GM04504 (cell line): ENCODE measurements at places on chromosomes 2 and 18.

GRCh38 chr2:88568179-88568578 is 59.1 kb downstream of the EIF2AK3 start:
- DNase-seq, result no peak

- DNase-seq, result no peak
Observed at GRCh38 chr18:50803592-50803991, 16.2 kb downstream of the MRO start.

GRCh38 chr2:47334356-47335136 is 68.4 kb upstream of the MSH2 start:
- no peak for DNase-seq

GRCh38 chr2:111522231-111522768 is 361.7 kb downstream of the ANAPC1 start:
- DNase-seq, result peak; percentile 21

GRCh38 chr18:65365245-65365980 is 385.4 kb upstream of the CDH7 start:
- no peak for DNase-seq

DNA sequence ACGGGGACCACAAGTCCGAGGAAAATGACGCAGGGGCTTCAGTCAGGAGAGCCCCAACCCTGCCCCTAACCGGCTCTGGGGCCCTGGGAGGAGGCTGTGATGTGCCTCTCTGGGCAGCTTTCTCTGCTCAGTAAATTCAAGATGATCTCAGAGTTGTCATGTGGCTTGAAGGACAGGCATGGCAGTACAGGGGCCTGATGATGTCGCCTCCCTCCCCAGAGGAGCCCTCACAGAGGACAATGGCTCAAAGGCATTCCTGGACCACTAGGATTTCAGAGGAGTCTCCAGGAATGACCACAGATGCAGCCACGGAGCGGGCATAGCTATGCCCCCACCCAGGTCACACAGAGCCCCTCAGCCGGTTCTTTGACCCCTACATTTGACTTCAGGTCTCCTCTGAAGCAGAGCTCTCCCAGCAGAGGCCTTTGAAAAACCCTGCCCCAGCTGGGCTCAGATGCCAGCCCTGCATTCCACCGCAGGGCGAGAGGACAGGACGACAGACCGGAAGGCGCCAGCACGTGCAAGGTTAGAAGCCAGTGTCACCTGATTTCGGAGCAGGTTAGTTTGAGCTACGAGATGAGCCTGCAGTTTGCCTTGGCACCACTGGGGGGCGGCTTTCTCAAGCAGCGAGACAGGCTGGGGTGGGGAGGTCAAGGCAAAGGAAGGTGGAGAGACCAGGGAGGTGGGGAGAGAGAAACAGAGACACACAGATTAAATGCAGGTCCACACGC is 39.2 kb downstream of the BIN1 start:
- no peak for DNase-seq

GRCh38 chr2:85594715-85595300 is 737 bp upstream of the RNF181 start:
- no peak for DNase-seq

DNA sequence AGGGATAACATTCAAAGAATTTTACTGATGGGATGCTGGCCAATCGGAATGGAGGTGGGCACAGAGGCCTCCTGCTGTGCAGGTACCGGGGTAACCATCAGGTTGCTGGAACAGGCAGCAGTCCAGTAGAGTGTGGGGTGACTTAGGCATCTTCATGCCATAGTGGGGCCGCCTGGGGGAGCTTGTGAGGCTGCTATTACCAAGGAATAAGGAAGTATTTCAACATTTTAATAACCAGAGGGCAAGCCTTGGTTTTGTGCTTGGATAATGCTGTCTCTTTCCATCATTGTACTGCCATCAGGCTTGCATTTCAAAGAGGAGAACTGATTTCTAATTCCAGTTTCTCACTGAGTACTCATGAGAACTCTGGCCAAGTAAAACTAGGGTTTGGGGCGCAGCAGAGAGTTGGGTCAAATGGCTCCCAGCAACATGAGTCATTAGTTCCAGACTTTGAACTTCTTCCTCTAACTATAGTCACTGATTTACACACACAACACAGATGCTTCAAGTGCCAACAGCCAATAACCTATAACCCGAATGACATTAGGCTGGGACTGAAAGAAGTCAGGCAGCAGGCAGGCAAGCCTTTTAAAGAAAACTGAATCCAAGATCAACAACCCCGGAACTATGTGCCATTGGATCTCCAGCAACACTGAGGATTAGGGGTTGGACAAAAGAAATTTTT is 56.1 kb upstream of the FHL2 start:
- DNase-seq, result peak; percentile 41

DNA sequence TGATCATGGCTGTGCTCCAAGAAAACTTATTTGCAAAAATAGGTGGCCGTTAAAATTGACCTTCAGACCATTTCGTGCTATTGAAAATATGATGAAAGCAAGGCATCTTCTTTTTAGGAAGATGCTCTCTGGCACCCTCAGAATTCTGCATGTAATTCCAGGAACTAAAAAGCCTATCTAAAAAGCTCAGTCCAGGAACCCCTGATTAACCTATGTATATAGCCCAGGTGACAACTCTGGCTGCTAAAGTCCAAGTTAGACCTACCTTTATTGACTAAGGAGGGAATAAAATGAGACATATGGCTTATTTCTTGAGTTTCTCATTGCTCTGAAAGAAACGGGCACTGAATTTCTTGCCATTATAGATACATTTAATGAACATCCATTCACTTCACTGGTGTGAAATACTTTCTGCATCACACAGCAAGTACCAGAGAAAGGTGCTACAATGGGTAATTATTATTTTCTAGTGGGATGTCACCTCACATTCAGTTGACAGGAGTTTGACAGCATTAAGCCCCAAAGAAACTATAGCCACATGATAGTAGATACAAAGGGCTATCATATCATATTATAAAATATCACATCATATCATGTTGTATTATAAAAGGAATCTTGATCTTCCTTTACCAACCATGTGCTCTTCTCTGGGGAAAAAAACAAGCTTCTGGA is 83.8 kb downstream of the EPHA4 start:
- DNase-seq, result no peak

- DNase-seq, result no peak
Observed at GRCh38 chr2:73746015-73746876, 9.1 kb upstream of the TPRKB start.

GRCh38 chr2:112814278-112814677 is 22.3 kb downstream of the IL1B start:
- peak; percentile 35 for DNase-seq

- no peak for DNase-seq
Observed at GRCh38 chr2:116511426-116511825, 1303.1 kb upstream of the DDX18 start.

DNA sequence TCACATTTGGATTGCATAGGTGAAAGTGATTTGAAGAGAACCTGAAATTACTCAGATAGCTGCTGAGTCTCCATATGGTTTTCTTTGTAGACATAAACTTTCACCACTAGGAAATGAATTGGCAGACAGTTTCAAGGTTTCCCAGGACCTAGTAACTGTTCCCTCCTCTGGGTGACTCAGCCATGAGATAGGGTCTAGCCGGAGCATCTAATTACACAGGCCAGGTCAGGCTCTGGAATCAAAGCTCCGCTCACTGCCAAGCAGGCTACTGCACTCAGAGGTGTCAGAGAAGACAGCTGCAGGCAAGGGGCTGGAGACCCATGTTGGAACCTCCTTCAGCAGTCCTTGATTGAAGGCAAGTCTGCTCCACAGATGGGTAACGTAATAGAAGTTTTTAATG is 429.2 kb downstream of the TNS1 start:
- no peak for DNase-seq

DNA sequence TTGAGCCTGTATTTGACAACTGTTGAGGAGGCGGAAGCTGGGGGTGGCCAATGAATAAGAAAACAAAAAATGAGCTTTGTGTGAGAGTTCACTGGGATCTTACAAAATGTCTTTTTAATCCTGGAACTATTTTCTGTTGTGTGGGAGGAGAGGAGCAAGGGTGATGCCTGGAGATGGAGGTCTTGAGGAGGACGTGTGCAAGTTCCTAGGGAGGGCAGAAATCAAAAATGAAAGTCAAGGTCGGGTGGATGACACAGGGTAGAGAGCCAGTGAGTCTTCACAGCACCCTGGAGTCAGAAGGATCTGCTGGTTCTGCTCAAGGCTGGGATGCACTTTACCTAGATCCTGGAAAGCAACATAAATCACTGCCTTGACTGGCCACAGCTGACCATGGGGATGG is 180.3 kb upstream of the PKDCC start:
- no peak for DNase-seq

DNA sequence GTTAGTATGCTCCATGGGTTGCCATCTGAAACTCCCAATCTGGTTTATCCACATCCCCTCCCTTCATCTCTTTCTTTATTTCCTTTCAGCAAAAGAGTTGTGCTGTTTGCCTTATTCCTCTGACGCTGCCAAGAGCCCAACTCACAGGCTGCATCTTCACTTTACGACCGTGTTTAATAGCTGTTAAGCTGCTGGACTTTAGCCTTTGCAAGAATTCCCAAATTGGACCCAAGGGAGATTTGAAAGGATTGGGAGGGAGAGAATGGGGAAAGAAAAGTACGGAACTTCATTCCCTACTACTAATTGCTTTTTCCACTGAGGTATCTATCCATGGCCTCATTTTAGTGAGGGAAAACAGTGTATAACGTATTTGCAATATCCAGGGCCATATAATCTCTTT is 263.4 kb upstream of the MEIS1 start:
- DNase-seq, result no peak

DNA sequence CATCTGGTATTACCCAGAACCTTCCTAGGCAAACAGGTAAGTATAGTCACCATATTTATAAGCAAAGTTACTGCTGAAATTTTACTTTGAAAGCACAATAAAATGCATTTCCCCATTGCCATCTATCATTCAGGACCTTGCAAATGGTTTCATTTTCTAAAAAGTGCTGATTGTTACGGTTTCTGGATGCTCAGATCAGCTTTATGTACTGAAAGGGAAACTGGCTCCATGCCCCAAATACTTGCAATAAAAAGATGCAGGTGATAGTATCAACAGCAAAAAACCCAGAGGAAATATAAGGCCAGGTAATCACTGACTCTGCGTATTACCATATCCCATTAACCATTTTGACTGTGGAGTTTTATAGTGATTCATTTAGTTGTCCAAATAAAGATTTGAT is 1150.7 kb upstream of the CRIM1 start:
- DNase-seq, result no peak

DNA sequence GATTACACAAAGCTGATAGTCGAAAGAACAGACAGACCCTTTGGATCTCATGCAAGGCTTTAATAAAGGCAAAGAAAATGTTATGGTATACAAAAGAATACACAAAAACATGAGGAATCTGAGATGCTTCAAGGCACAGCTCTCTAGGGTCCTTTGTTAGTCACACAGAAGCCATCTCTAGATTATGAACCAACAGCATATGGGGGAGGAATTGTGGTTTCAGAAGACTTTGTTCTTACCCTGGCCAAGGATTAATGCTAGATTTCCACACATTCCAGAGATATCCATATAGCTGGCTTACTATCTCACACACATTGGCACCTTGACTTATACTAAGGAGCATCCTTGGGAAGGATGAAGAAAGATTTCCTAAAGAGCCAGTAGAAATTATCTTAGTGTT is 206.1 kb downstream of the GULP1 start:
- no peak for DNase-seq

- no peak for DNase-seq
Observed at GRCh38 chr2:120360307-120360855, 14.4 kb downstream of the INHBB start.

GRCh38 chr2:117983040-117983439 is 30.8 kb downstream of the CCDC93 start:
- peak; percentile 32 for DNase-seq

- DNase-seq, result no peak
Observed at GRCh38 chr2:99928470-99929053, 213.8 kb downstream of the AFF3 start.

DNA sequence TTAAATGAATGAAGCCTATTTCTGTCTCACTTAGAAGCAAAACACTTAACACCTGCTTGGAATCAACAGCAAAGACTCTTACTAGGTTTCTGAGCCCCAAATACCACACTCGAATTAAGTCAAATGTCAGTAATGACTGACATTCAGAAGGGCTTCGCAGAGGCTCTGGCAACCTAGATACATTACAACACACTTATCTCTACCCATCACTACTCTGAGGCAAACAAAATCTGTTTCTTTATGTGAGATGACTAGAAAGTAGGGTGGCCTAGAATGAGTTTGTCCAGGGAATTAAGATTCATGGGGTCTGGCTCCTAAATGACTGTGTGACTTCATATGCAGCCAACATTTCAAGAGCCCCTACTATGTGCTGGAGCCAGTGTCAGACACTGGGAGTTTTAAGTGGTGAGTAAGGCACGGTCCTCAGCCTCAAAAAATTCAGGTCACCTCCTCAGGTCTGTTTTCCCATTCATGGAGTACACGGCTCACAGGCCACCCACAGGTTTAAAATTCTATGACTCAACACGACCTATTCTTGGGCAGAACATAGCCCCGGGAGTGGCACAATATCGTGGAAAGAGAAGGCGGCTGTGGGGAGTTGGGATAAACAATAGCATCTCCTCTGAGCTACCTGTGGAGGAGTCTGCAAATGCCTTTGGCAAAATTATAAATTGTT is 150.3 kb upstream of the ZFP36L2 start:
- no peak for DNase-seq

GRCh38 chr2:29916571-29916970 is 4.8 kb downstream of the ALK start:
- no peak for DNase-seq

- no peak for DNase-seq
Observed at GRCh38 chr2:74198023-74198460, 373 bp upstream of the MTHFD2 start.

- no peak for DNase-seq
Observed at GRCh38 chr2:84748341-84748740, 132.5 kb downstream of the TRABD2A start.

DNA sequence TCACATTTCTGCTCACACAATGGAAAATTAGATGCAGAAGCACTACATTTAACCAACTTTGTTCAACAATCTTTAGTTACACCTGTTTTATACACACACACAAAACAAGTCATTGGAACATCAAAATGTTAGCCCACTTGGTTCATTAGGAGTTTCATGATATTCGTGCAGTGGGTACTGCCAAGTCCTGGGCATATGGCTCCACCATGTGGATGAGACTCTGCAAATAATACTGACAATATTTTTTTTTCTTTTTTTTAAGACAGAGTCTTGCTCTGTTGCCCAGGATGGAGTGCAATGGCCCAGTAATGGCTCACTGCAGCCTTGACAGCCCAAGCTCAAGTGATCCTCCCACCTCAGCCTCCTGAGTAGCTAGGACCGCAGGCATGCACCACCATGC is 34.5 kb upstream of the GRB14 start:
- DNase-seq, result no peak

DNA sequence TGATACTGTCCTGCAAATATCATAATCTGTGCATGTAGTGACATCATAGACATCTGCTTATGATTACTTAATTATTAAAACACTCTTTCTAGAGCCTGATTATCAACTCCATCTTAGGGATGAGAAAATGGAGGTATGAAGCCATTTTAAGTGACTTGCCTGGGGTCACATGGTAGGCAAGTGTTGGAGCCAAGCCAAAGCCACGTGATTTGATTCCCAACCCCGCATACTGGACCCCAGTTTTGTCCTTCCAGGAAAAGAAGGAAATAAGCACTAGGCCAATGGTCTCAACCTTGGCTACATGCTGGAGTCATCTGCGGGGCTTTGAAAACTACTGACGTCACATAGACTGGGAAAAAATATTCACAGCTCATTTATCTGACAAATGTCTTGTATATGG is 19.6 kb upstream of the SEH1L start:
- DNase-seq, result no peak
